Esophagus squamous epithelium (tissue), 5 donors: ENCODE measurements at places on chromosomes 3 and 15.

GRCh38 chr3:50591196-50591741, 20.3 kb downstream of the CISH start:
- no peak for DNase-seq

DNA sequence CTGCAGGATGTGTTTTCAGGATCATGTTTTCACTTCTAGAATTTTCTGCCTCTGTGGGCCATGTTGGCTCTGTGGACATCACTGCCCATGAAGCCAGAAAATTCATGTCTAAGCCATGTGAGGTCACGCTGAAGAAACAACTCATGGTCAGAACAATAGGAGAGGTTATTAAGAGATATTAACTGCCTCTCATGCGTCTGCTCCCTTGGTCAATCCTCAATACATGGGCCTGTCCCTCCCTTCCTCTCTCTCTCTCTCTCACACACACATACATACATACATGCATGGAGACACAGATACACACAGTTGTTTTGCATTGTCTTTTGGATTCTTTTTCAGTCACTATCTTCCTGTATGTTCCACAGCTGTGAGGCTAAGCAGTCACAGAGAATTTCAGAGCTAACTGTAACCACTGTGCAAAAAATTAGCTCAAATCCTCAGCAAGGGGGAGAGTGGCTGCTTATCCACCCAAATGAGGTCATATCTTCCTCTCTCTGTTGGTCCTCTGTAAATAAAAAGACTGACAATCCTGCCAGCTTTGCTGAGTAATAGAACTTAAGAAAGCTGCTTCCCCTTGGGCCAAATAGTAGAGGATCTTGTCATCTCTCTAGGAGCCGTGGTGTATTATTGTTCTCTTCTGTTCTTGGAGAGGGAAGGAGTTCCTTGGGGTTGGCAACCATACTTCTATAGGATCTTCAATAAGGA, 45.6 kb downstream of the LRTM1 start:
- DNase-seq = no peak

- DNase-seq = no peak
These were observed 15.8 kb downstream of the RBP1 start for GRCh38 chr3:139523718-139524117.

DNA sequence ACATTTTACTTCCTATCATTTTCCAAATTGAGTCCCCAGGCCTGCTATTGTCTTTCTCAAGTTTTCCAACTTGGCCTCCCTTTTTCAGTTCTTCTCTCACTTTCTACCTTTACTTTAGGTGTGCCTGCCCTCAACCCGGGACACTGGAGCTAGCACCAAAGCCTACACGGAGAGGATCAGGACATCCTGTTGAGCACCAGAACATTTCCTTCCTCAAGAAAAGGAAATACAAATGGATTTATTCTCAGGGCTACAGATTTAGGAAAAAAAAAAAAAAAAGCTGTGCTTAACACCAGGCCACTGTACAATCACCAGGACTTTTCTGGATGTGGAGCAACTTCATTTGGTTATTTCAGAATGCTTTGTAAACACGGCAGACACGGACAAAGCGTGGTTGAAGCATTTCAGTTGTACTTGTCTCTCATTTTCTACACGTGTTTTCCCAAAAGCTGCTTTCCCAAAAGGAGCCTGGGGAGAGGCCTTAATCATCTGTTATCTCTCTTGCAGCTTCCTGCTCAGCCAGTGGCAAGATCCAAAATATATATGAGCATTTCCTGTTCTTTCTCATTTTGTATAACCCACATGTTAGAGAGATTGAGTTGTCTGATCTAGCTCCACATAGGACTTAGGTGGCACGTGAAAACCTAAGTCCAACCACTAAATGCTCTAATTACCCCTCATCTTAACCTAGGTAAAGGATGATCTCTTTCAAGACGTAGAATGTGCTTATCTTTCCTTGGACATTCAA, 15.5 kb upstream of the ATP1B3 start:
- DNase-seq = no peak

DNA sequence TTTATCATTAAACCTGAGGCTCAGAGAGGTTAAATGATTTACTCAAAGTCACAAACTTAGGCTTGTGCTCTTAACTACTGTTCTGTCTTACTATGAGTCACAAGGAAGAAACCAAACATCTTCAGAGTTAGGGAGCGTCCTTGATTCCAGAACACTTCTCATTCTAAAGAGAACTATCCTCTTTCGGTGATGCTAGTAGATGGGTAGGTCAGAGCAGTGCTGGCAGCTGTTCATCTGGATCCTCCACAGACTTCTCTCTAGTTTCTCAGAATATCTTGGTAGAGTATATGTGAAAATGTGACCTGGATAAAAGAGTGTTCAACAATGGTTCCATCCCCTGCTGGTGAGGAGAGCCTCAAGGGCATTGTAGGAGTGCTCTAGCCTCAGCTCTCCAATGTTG, 3.3 kb downstream of the ARL6IP5 start:
- DNase-seq = no peak

- DNase-seq = no peak
These were observed 30.6 kb upstream of the ZSCAN2 start for GRCh38 chr15:84570164-84570735.
